Activated CD4-positive, alpha-beta memory T cell treated with anti-CD3 and anti-CD28 coated beads, Interleukin-2, amount 10 ng/mL, durations not matched to agents 7 days and 5 days (primary cell): ENCODE measurements at places on chromosomes 7 and 10.

DNA sequence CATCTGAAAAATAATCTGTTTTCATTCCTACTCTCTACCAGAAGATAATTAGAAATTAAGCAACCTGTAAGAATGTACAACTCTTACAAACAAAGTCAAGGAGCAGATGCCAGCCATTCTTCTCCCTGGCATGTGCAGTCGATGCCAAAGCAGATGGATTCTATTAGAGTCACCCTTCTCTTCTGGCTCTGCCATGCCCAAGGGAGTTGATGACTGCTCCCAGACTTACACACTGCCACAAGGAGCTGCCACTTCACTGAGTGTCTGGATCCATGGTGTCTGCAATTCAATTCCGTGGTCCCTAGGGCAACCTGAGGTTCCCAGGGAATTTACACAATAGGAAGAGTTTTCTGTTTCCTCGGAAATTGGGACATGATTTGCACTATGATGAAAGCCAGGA is 89.1 kb upstream of the IFRD1 start:
- no peak overlapping the region for H3K4me3 ChIP-seq
- H3K27ac ChIP-seq: no peak overlapping the region
- peaks cover 6% of the 10 kb centered on the region for H3K27me3 ChIP-seq

DNA sequence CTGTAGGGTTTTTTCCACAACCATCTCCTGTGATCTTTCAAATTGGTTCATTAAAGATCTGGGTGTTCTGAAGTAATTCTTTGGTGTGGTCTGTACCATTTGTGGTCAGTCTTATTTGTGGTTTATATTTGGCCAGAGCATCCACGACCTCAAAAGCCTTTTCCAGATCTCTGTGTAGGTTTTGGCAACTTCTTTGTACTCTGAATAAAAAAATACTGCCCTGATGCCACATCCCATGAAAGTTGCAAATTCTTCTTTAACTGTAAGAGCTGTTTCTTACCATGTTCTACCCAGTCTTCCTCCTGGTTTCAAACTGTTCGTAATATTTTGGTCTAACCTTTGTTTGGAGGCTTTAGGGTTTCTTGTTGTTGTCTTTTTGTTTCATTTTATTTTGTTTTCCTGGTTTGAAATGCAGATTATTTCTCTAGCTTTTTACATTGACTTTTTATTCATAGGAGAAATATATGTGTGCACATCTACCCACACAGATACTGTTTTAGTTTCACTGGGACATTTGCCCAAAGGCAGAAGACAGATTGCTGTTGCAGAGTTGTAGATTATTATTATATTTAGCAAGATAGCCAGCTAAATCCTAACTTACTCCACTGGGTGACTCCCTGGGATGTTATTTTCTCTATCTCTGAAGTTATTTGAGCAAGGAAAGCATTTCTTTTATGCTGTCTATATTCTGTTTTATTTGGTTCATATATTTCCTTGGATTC is 123.2 kb upstream of the SAMD8 start:
- H3K36me3 ChIP-seq: peaks cover 12% of the 10 kb centered on the region
- no peak overlapping the region for H3K27ac ChIP-seq
- H3K4me1 ChIP-seq: peaks cover 16% of the 10 kb centered on the region
- no peaks in the 10 kb centered on the region for H3K27me3 ChIP-seq
- H3K4me3 ChIP-seq: no peak overlapping the region
- DNase-seq: no peak

- H3K27ac ChIP-seq: no peak overlapping the region
- DNase-seq: no peak
- no peak overlapping the region for H3K4me3 ChIP-seq
- no peaks in the 10 kb centered on the region for H3K4me1 ChIP-seq
- H3K27me3 ChIP-seq: peaks cover 1% of the 10 kb centered on the region
- H3K36me3 ChIP-seq: no peaks in the 10 kb centered on the region
These were observed 9.8 kb downstream of the LRMDA start for GRCh38 chr10:75441196-75441595.

DNA sequence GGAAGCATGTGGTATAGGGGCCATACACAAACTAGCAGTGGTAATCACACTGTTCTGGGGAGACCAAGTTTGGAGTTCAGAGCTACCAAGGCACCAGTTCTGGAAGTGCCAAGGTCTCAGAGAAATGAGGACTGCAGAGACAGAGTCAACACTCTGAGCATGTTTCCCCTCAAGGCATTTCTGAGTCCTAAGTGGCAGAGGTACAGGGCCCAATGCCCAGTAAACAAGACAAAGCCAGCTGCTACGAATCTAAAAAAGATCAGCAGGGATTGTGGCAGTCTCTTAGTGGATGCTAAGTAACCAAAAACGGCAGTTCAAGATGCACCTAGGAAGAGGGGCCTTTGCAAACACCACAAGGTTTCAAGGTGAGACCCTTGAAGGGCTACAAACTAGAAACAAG is 271.9 kb downstream of the TNS3 start:
- H3K27ac ChIP-seq: no peak overlapping the region
- DNase-seq: no peak
- no peaks in the 10 kb centered on the region for H3K27me3 ChIP-seq
- no peaks in the 10 kb centered on the region for H3K4me1 ChIP-seq
- H3K4me3 ChIP-seq: no peak overlapping the region
- H3K36me3 ChIP-seq: no peaks in the 10 kb centered on the region

DNA sequence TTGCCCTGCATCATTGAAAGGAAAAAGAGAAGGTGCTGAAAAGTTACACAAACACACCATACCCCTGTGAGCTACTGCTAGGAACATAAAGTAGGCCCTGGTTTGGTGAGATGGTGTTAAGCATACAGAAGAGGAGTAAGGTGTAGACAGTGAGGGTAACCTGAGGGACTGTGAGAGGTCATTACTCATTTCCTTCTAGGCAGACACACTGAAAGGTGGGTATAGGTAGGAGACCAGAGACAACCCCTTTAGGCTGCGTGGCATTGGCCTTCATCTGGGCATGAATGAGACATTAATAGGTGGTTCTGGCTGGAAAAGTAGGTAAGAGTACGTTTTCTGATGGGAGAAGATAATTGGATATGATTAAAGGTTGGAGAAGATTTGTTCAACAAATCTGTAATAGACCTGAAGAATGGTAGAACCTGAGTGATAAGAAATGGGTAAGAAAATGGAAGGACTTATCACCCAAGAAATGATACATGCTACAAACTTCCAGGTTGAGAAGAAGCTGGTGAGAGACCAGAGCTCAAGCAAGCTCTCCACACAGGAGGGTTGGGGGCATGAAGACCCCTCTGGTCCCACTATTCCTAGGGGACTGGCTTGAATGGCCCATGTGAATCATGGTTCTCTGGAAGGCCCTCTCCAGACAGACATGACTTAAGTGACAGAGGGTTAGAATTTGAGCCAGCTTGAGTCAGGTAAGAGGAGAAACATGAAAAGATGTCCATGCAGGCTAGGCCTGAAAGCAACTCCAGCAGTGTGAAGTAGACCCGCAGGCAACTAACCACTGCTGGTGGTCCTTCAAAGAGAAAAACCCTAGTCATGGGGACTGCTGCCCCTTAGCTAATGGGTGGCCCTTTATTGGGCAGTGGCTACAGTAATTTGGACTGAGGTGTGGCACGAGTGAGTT is 3.8 kb downstream of the COMTD1 start:
- no peak for DNase-seq
- peak overlapping the region; percentile 37 for H3K27ac ChIP-seq
- H3K4me3 ChIP-seq: no peak overlapping the region
